ENCODE measurements at places on chromosomes 11 and 22. TPM values are rescaled to one million over a fixed set of nuclear protein-coding genes. Genes with fewer than 3 reads are reported as not detected.

DNA sequence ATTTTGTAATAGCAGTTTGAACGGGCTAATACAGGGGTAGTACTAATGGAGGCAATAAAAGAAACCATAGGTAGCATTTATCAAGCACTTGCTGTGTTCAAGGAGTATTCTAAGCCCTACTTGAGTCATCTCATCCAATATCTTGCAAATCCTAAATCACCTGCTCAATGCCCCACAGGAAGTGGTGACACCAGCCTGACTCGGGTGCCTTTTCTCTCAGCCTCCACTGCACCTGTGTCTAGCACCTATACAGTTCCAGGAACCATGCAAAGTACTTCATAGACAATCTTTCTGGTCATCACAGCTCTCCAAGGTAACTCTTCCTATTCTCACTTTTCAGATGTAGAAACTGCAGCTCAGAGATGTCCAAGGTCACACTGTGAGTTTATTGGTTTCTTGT, 98.0 kb downstream of the PRR5L start:
- no peak overlapping the region for H3K4me3 ChIP-seq
- H3K36me3 ChIP-seq, result no peaks in the 10 kb centered on the region
- H3K4me1 ChIP-seq, result peaks cover 65% of the 10 kb centered on the region
- H3K27me3 ChIP-seq, result no peaks in the 10 kb centered on the region
- no peak overlapping the region for H3K27ac ChIP-seq
- DNase-seq, result no peak

DNA sequence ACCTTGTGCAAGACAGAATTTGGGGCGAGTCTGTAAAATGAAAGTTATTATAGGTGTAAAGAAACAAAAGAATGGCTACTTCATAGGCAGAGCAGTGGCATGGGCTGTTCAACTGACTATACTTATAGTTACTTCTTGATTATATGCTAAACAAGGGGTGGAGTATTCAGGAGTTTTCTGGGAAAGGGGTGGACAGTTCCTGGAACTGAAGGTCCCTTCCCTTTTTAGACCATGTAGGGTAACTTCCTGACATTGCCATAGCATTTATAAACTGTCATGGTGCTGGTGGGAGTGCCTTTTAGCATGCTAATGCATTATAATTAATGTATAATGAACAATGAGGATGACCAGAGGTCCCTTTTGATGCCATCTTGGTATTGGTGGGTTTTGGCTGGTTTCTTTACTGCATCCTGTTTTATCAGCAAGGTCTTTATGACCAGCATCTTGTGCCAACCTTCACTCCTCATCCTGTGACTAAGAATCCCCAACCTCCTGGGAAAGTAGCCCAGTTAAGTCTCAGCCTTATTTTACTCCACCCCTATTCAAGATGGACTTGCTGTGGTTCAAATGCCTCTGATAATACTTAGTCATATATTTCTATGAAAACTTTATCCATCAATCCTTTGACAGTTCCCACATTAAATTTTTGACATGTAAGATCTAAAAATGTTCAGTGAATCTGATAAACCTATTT, 118.6 kb downstream of the ARHGAP42 start:
- no peak overlapping the region for H3K4me3 ChIP-seq
- H3K27ac ChIP-seq, result no peak overlapping the region
- no peaks in the 10 kb centered on the region for H3K27me3 ChIP-seq

- H3K36me3 ChIP-seq, result no peaks in the 10 kb centered on the region
- H3K4me1 ChIP-seq, result no peaks in the 10 kb centered on the region
- no peaks in the 10 kb centered on the region for H3K27me3 ChIP-seq
- no peak for DNase-seq
- H3K27ac ChIP-seq, result no peak overlapping the region
Measured at GRCh38 chr11:19811380-19811779, 98.7 kb downstream of the NAV2 start.

DNA sequence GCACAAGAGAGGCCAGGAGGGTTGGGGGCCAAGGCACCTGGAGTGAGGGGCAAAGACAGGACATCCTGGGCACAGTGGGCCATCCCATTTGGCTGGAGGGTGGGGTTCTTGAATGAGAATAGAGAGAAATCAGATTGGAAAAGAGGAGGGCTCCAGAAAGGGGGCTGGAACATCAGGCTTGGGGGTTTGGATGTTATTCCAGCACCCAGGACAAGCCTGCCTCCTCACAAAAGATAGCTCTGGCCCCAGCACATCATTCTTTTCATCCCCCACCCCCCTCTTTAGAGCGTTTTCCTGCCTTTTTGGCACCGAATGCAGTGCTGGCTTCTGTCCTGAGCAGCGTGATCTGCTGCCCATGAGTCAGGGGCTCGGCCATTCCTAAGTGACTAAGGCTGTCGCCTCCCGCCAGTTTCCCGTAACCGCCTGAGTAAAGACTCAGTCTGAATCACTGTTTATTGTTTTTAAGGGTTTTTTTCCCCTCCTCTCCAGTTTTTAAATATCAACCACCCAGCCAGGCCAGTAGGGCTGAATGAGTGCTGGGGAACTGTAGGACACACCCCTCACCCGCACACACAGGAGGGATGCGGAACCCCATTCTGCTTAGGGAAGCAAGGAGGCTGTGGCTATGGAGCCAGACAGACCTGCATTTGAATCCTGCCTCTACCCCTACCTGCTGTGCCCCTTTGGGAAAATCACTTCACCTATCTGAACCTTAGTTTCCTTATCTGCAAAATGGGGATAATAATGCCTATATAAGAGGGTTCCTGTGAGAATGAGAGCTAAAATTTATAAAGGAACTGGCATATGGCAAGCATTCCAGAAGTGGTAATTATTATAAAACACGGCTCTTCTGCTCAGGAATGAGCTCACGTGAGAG, 32.4 kb upstream of the NAV2 start:
- H3K4me1 ChIP-seq, result no peaks in the 10 kb centered on the region
- H3K36me3 ChIP-seq, result no peaks in the 10 kb centered on the region
- no peaks in the 10 kb centered on the region for H3K27me3 ChIP-seq
- no peak overlapping the region for H3K27ac ChIP-seq
- no peak overlapping the region for H3K4me3 ChIP-seq

DNA sequence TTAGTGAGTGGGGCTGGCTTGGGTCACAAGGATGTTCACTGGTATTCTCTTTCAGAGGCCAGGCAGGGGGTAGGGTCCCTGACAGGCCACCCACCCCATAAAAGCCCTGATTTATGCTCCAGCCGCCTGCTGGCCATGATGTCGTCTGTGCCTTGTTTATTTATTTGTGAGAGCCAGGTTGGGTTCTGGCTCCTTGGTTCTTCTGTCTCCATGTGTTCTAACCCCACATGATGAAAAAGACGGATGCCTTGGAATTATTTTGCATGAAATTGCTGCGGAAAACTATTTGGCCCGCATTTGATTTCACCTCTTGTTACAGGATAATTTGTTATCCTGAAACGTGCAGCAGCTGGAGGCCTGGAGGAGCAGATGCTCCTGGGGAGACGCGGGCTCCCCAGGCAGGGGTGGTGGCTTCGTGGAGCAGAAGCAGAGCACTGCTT, 46.3 kb upstream of the WNT11 start:
- no peaks in the 10 kb centered on the region for H3K27me3 ChIP-seq
- H3K4me3 ChIP-seq, result no peak overlapping the region
- no peak for DNase-seq
- H3K4me1 ChIP-seq, result no peaks in the 10 kb centered on the region
- H3K27ac ChIP-seq, result no peak overlapping the region

Gene CLCF1
- total RNA-seq, result 1.1 TPM

Gene ACR
- total RNA-seq, result not detected

Data from naive thymus-derived CD4-positive, alpha-beta T cell (primary cell).